Nephron progenitor cell (in vitro differentiated cells): ENCODE measurements at places on chromosomes 12 and 14.

DNA sequence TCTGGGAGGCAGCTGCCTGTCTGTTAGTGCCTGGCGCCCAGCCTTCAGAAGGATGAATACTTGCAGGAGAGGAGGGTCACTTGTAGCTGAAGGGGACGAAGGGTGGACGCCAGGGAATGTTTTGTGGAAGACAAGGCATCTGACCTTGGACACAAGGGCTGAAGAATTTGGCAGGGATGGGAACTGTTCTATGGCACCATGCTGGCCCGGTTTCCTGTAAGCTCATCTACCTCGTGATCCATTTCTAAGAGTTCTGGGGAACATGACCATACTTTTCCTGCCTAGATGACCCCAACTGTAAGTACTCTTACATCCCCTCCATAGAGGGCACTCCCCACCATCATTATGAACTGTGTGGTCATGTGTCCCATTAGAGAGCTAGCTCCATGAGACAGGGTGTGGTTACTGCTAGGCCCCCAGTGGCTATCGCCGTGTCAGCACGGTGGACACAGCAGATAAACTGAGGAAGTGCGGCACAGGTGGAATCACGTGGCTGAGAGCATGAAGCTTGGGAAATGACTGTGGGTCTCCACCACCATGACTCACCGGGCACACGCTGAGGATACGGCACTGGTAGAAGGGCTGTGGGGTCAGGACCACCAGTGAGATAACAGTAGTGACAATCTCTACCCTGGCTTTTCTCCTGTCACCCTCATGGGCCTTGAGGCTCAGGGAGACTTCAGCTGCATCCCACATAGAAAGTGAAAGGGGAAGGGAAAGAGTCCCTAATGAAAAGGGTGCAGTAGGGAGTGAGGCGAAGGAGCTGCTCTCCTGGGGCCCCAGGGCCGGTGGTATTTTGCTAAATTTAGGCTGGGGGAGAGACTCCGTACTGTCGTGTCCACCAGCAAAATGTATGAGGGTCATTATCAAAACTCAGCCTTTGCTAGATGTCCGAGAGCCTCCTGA, 252.6 kb downstream of the FOXN3 start:
- no peak for DNase-seq
- no peak overlapping the region for H3K4me3 ChIP-seq
- no peak overlapping the region for H3K27ac ChIP-seq
- H3K27me3 ChIP-seq, result no peaks in the 10 kb centered on the region
- peaks cover 12% of the 10 kb centered on the region for H3K4me1 ChIP-seq
- peaks cover 62% of the 10 kb centered on the region for H3K36me3 ChIP-seq

DNA sequence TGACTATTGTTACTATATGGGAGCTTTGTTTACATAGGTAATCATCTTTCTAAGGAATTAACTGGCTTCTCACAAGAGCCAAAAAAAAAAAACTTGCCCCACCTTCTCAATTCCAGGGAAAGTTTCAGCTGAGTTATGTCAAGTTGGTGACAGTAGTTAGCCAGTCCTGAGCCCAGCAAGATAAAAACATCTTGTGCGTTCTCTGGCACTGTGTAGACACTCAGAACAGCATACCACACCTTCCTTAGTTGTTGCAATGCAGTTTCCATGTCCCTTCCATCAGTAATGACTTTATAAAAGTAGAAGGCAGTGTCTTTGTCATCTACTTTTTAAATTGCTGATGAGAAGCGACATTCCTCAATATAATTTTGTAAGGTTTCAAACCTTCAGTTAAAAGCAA, 50.2 kb downstream of the PTPN21 start:
- H3K4me3 ChIP-seq, result no peak overlapping the region
- no peaks in the 10 kb centered on the region for H3K27me3 ChIP-seq
- H3K4me1 ChIP-seq, result no peaks in the 10 kb centered on the region
- DNase-seq, result no peak
- H3K36me3 ChIP-seq, result peaks cover 38% of the 10 kb centered on the region
- H3K27ac ChIP-seq, result peak overlapping the region; percentile 19

GRCh38 chr12:51528852-51529650, 62.0 kb upstream of the SCN8A start:
- no peak for DNase-seq
- no peaks in the 10 kb centered on the region for H3K36me3 ChIP-seq
- H3K4me1 ChIP-seq, result no peaks in the 10 kb centered on the region
- H3K27ac ChIP-seq, result no peak overlapping the region

- DNase-seq, result peak; percentile 75
- H3K27ac ChIP-seq, result peak overlapping the region; percentile 59
- peak overlapping the region; percentile 77 for H3K4me3 ChIP-seq
- no peaks in the 10 kb centered on the region for H3K36me3 ChIP-seq
- H3K4me1 ChIP-seq, result peaks cover 86% of the 10 kb centered on the region
- H3K27me3 ChIP-seq, result no peaks in the 10 kb centered on the region
Measured at GRCh38 chr14:73758392-73759182, 44.4 kb upstream of the PNMA1 start.

DNA sequence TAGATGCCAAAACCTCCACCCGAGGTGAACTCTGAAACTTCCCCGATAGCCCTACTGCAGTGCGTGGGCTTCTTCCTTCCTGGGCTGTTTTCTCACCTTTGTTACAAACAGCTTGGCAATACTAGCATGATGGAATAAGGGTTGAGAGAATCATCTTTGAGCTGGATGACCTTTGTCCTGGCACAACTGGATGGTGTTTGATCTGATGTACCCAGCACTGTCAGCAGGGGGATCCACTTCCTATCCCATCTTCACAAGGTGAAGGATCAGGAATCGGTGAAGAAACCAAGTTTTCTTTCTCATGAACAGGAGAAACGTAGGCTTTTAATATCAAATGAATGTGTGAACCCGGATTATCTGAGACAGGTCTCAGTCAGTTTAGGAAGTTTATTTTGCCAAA, 19.5 kb upstream of the LRRC10 start:
- no peak for DNase-seq
- H3K27me3 ChIP-seq, result peaks cover 3% of the 10 kb centered on the region
- no peaks in the 10 kb centered on the region for H3K4me1 ChIP-seq
- no peak overlapping the region for H3K27ac ChIP-seq

- no peak overlapping the region for H3K27ac ChIP-seq
- no peak overlapping the region for H3K4me3 ChIP-seq
- no peak for DNase-seq
Measured at GRCh38 chr12:9727813-9728212, 5.1 kb downstream of the CLECL1 start.

DNA sequence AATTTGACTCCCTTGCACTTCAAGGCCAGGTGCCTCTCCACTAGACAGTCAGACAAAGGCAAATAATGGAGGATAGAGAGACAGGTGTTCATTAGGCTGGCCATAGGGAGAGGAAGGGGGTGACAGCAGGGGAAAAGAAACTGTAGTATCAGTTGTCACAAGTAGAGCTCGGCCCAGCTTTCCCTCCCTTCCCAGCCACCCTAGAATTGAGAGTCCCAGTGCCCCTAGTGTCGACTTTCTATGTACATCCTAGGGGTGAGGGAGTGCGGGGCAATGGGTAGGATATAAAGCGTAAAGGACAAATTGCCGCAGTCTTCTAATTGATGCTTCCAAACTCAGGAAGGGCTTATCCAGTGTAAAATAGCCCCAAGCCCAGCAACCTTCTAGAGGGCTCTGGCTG, 39.0 kb downstream of the BAZ2A start:
- H3K4me3 ChIP-seq, result no peak overlapping the region
- H3K36me3 ChIP-seq, result peaks cover 19% of the 10 kb centered on the region
- peak overlapping the region; percentile 64 for H3K27ac ChIP-seq
- H3K27me3 ChIP-seq, result peaks cover 2% of the 10 kb centered on the region

- H3K4me3 ChIP-seq, result peak overlapping the region; percentile 82
- no peak for DNase-seq
- H3K4me1 ChIP-seq, result peaks cover 18% of the 10 kb centered on the region
- peaks cover 79% of the 10 kb centered on the region for H3K27me3 ChIP-seq
Measured at GRCh38 chr12:95548056-95548538, 3.2 kb downstream of the USP44 start.

DNA sequence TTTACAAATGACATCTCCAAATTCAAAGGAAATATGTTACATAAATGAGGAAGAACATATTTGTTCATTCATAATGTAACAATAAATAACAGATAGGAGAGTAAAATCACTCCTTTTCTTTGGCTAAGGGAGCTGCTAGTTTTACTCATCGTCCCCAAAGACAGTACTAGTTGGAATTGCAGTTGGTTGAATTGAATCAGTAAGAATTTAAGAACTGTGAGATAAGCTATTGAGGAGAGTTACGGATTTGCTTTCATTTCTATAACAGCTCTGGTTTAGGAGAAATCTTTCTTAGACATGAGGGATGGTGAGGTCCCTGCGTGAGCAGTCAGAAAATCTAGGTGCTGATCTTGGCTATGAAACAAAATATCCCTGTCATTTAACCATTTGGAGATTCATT, 402.8 kb downstream of the AEBP2 start:
- DNase-seq, result no peak
- H3K27me3 ChIP-seq, result peaks cover 3% of the 10 kb centered on the region
- H3K4me1 ChIP-seq, result peaks cover 2% of the 10 kb centered on the region
- H3K27ac ChIP-seq, result no peak overlapping the region

- H3K36me3 ChIP-seq, result no peaks in the 10 kb centered on the region
- no peak overlapping the region for H3K27ac ChIP-seq
- H3K4me3 ChIP-seq, result no peak overlapping the region
- H3K27me3 ChIP-seq, result no peaks in the 10 kb centered on the region
Measured at GRCh38 chr14:105836160-105836559, 309.8 kb downstream of the TMEM121 start.

DNA sequence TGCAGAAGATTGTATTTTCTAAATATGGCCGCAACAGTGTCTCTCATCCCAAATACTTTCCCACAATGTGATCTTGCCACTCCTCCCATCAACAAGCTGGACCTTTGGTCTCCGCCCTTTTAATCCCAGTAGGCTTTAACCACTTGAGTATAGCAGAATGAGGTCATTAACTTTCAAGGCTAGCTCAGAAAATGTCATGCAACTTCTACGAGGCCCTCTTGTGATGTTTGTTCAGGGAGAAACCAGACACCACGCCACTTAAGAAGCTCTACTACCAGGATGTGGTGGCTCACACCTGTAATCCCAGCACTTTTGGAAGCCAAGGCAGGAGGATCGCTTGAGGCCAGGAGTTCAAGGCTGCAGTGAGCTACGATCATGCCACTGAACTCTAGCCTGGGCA, 20.1 kb upstream of the OR6J1 start:
- peak overlapping the region; percentile 64 for H3K27ac ChIP-seq
- H3K4me1 ChIP-seq, result peaks cover 6% of the 10 kb centered on the region
- peaks cover 3% of the 10 kb centered on the region for H3K27me3 ChIP-seq
- no peak for DNase-seq
- H3K4me3 ChIP-seq, result no peak overlapping the region

- H3K4me3 ChIP-seq, result peak overlapping the region; percentile 68
- DNase-seq, result no peak
- no peaks in the 10 kb centered on the region for H3K27me3 ChIP-seq
- peaks cover 31% of the 10 kb centered on the region for H3K36me3 ChIP-seq
- H3K27ac ChIP-seq, result peak overlapping the region; percentile 93
Measured at GRCh38 chr12:122086641-122087285, 8.2 kb downstream of the MLXIP start.

GRCh38 chr12:117936722-117937484, 31.9 kb downstream of the KSR2 start:
- no peak for DNase-seq
- no peaks in the 10 kb centered on the region for H3K4me1 ChIP-seq
- H3K27me3 ChIP-seq, result peaks cover 14% of the 10 kb centered on the region
- no peaks in the 10 kb centered on the region for H3K36me3 ChIP-seq
- H3K27ac ChIP-seq, result no peak overlapping the region

- peak overlapping the region; percentile 91 for H3K4me3 ChIP-seq
- peaks cover 50% of the 10 kb centered on the region for H3K4me1 ChIP-seq
- H3K27me3 ChIP-seq, result no peaks in the 10 kb centered on the region
- peaks cover 49% of the 10 kb centered on the region for H3K36me3 ChIP-seq
Measured at GRCh38 chr14:103334644-103335622, 896 bp downstream of the EIF5 start.

GRCh38 chr12:93449277-93449676, 7.5 kb upstream of the UBE2N start:
- peaks cover 18% of the 10 kb centered on the region for H3K4me1 ChIP-seq
- H3K27me3 ChIP-seq, result peaks cover 7% of the 10 kb centered on the region
- no peak for DNase-seq
- H3K27ac ChIP-seq, result peak overlapping the region; percentile 40
- H3K36me3 ChIP-seq, result no peaks in the 10 kb centered on the region

DNA sequence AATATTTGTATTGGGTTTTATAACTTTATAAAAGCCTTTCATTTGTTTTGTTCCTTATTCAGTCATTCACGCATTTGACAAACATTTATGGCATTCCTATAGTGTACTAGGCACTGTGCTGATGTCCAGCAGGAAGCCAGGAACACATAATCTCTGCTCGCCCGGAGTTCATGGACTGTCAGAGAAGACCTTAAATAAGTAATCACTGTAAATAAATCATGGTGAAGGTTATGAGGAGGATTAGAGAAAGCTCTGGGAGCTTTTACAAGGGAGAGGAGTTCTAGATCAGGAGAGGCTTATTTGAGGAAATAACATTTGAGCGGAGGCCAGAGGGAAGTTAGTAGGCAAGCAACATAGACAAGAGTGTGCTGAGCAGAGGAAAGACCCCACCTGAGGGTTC, 1.4 kb upstream of the RDH11 start:
- H3K4me1 ChIP-seq, result peaks cover 33% of the 10 kb centered on the region
- no peak for DNase-seq
- H3K27me3 ChIP-seq, result peaks cover 3% of the 10 kb centered on the region
- no peak overlapping the region for H3K4me3 ChIP-seq
- H3K36me3 ChIP-seq, result peaks cover 5% of the 10 kb centered on the region

- H3K27me3 ChIP-seq, result peaks cover 13% of the 10 kb centered on the region
- H3K4me1 ChIP-seq, result no peaks in the 10 kb centered on the region
- H3K27ac ChIP-seq, result no peak overlapping the region
- no peaks in the 10 kb centered on the region for H3K36me3 ChIP-seq
- no peak overlapping the region for H3K4me3 ChIP-seq
Measured at GRCh38 chr12:30610718-30611117, 85.0 kb downstream of the IPO8 start.

- DNase-seq, result no peak
- H3K27me3 ChIP-seq, result no peaks in the 10 kb centered on the region
- H3K36me3 ChIP-seq, result no peaks in the 10 kb centered on the region
- H3K4me1 ChIP-seq, result no peaks in the 10 kb centered on the region
Measured at GRCh38 chr12:51630986-51631385, 40.0 kb downstream of the SCN8A start.

- H3K36me3 ChIP-seq, result no peaks in the 10 kb centered on the region
- no peak overlapping the region for H3K27ac ChIP-seq
- DNase-seq, result no peak
- no peaks in the 10 kb centered on the region for H3K4me1 ChIP-seq
Measured at GRCh38 chr14:42504433-42504832, 897.8 kb downstream of the LRFN5 start.

DNA sequence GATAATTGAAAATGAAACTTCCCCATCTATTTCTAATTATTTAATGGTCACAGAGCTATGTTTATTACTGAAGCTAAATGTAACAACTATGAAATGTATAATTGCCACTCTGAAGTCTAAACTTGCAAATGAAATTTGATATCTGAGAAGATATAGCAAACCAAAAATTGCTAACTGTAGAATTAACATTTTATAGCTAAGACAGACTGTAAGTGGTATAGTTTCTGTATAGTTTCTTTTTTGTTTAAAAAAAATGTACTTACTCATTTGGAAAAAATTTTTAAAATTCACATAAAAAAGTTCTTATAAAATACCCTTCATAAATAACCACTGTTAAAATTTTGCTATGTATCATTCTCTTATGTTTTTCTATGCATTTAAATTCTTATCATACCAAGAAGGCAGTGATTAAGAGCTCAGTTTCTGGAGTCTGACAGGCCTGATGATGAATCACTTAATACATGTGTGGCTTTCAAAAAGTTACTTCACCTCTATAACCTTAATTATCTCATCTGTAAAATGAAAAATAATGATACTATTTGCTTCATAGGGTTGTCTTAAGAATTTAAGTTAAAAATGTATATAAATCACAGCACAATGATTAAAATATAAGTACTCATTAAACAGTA, 214.7 kb upstream of the GARIN2 start:
- H3K27me3 ChIP-seq, result no peaks in the 10 kb centered on the region
- H3K27ac ChIP-seq, result no peak overlapping the region
- no peak for DNase-seq
- H3K36me3 ChIP-seq, result no peaks in the 10 kb centered on the region
